Breast epithelium (tissue), 4 donors: ENCODE measurements at places on chromosomes 13 and 19.

- no peak for DNase-seq
These were observed 99.7 kb downstream of the ENOX1 start for GRCh38 chr13:43687038-43687437.

- DNase-seq: no peak
These were observed 3.5 kb upstream of the HOOK2 start for GRCh38 chr19:12778905-12779161.

- no peak for DNase-seq
These were observed 1.5 kb downstream of the FAM124A start for GRCh38 chr13:51223560-51224270.

- DNase-seq: no peak
These were observed 139.9 kb upstream of the PCDH9 start for GRCh38 chr13:67369895-67370660.

GRCh38 chr19:4976401-4977298 lies 7.7 kb downstream of the KDM4B start:
- peak; percentile 88 for DNase-seq

- DNase-seq: no peak
These were observed 10.3 kb downstream of the THSD1 start for GRCh38 chr13:52395704-52396103.

DNA sequence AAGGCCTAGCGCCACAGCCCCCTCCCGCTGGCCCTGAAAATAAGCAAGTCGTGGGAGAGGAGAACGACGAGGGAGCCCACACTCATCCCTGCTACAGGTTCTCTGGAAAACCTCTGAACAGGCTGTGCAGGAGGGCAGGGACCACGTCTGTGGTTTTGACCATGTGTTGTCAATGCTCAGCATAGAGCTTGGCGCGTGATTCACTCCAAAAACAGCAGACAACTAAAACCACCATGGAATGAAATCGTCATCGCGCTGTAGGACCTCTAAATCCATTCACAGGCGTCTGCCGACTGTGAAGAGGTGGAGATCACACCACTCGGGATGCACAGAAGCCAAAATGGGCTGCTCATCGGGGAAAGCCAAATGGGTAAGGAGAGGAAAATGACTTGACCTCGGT lies 121.3 kb downstream of the COL4A1 start:
- no peak for DNase-seq

- no peak for DNase-seq
These were observed 679 bp downstream of the ZNF471 start for GRCh38 chr19:56508290-56508778.

DNA sequence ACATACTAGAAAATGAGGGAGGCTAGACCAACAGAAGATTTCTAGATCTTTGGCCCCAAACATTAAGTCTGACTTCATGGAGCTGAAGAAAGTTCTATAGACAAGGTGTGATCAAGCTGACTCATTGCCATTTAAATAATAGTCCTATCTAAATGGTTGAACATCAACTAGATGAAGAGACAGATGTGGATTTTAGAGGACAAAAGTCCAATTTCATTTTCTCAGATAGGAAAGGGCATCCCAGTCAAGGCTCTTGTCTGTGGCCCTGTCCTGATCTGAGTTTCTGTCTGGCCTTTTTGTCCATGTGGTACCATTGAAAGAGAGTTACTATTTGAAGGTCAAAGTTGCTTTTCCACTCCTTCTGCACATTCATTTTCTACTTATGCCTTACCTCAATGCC lies 74.6 kb downstream of the MBNL2 start:
- no peak for DNase-seq
